ENCODE measurements at places on chromosomes 16 and 17.

DNA sequence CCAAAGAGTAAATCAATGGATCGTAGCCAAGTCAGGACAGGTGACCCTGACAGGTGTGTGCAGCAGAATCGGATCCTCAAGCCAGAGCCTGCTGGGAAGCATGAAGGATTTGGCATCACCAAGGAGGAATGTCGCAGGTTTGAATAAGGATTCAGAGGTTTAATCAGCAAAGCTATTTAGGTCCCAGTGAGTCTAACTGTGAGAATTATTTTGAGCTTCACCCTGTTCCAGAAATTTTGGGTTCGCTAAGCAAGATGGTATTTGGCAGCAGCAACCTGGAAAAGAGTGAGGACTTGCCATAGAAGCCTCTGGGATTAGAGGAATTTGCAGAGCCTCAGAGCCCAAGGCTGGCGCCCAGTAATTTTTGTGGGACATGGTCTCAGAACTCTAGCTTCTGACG, 173.0 kb downstream of the CCDC182 start:
- DNase-seq: no peak

DNA sequence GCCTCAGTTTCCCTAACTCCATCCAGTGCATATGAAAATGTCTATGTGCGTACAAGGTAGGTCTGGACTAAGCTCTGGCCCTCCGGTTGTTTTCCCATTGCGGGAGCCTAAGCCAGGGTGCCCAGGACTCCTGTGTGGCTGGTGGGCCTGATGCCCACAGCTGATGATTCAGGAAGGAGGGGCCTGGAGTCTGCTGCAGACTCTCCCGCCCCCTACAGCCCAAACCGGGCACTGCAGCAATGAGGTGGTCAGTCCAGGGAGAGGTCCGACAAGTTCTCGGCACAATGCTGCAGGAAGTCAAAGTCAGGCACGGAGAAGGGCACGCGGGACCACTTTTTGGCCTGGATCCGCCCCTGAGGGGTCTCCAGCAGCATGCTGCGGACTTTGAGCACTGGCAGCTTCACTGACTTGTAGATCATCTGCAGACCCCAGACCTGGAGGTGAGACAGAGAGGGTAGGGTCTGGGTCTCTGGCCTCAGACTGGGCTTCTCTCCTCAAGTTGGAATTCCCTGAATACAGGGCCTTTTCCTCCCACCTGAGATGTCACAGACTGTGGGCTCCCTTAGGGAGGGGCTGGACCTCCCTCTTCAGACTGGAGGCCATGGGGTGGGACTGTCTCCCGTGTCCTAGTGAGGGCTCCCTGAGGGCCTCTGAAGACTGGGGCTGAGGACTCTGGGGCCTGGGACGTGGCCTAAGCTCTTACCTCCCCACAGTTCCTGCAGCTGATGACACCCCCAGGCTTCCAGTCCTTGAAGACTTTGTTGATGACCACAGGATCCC, 3.4 kb upstream of the ZNF385C start:
- peak; percentile 88 for DNase-seq

GRCh38 chr17:39697961-39698360, 1.9 kb upstream of the ERBB2 start:
- DNase-seq: no peak

DNA sequence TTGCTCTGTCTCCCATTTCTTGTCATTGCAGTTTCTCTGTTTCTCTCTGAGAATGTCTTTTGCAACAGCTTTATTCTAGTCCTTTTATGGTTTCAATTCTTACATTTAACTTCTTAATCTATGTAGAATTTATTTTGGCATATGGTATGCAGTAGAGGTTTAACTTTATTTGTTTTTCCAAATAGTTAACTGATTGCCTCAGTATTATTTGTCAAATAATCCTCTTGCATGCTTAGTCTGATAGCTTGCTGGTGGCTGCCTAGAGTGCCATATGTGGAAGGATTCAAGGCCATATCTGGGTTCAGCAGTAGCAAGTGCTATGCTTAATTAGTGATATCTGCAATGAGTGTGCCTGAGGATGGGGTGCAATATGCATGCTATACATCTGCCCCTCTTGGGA, 6.9 kb downstream of the SNTB2 start:
- no peak for DNase-seq

- no peak for DNase-seq
These were observed 33.4 kb downstream of the AXIN2 start for GRCh38 chr17:65527857-65528591.

GRCh38 chr17:6347776-6348175, 87.1 kb downstream of the AIPL1 start:
- no peak for DNase-seq

GRCh38 chr17:69560987-69561441, 146.5 kb downstream of the MAP2K6 start:
- DNase-seq: no peak

All from activated CD4-positive, alpha-beta T cell treated with anti-CD3 and anti-CD28 coated beads, Interleukin-2, amount 50 U/mL, for 48 hours (primary cell).